GM23338 (cell line): ENCODE measurements at places on chromosomes 4 and X. TPM values are rescaled to one million over a fixed set of nuclear protein-coding genes. Genes with fewer than 3 reads are reported as not detected.
A peak's percentile ranks its signal among the peaks of the same experiment; 100 is the strongest.

The BRS3 gene
- not detected in 2 replicates for polyA plus RNA-seq

DNA sequence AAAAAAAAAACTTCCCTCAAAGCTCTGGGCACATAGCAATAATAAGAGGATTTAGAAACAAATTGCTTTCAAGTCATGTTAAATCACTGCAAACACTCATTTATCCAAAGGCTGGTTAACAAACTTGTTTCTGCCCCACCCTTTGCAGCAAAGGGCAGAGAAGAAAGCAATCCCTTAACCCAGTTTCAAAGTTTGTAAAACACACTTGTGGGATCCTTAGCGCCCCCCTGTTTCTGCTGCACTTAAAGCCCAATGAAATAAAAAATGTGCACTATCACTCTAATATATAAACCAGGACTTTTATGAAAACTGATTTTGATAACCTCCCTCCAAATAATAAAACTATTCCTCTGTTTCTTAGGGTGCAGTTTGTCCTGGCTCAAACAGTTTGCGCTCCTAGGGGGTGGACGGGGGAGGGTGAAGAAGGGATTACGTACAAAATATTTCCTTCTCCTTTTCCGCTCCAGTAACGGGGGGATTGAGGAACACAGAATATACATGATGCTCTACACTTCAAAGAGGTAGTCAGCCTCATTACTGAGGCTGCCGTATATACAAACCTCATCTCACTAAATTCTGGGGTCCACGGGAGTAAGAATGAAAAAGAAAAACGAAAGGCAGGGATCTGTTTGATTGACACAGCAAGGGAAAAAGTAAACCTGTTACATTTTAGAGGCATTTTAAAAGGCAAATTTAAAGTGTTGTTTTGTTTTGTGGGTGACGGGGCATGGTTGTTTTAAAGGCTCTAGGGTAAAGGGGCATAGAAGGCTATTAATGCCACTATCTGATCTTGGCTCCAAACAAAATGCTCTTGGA lies 3.1 kb upstream of the PCDH10 start:
- peak; percentile 11 for DNase-seq

The BEX5 gene
- 30.8 and 34.7 TPM in 2 replicates for polyA plus RNA-seq

The SSX4B gene
- polyA plus RNA-seq: 0.47 and 0.48 TPM in 2 replicates

DNA sequence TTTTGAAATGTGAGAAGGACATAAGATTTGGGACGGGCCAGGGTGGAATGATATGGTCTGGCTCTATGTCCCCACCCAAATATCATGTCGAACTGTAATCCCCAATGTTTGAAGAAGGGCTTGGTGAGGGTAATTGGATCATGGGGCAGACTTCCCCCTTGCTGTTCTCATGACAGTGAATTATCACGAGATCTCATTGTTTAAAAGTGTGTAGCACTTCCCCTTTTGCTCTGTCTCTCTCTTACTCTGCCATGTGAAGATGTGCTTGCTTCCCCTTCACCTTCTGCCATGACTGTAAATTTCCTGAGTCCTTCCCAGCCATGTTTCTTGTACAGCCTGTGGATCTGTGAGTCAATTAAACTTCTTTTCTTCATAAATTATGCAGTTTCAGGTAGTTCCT lies 17.5 kb downstream of the MTMR8 start:
- DNase-seq: no peak

GRCh38 chr4:118032691-118033090 lies 1.6 kb upstream of the NDST3 start:
- peak; percentile 30 for DNase-seq
